Activated CD4-positive, alpha-beta T cell treated with anti-CD3 and anti-CD28 coated beads for 4 hours (primary cell): ENCODE measurements at places on chromosomes 2 and 18.

DNA sequence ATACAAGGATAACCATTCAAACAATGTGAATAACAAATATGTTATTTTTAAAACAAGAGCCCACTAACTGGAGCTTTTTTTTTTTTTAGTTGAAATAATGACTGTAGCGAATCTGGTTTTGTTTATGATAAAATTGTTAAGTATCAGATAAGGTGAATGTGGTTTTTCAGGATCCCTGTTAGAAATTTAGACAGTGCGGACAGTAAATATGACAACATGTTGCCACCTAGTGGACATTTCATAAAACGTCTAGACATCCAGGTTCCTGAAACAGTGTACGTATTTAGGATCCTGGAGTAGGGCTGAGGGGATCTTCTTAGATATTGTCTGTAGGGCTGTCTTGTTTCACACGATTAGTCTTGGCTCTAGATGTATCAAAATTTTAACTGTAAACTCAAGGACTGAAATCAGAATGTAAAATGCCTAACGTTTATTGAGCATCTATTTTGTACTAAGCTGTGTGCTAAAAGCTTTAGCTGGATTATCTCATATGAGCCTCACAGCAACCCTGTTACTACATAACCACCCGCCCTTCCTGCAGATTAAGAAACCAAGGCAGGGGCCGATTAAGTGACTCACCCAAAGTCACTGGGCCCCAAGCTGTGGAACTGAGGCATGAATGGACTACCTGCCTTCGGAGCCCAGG, 23.9 kb upstream of the CCDC68 start:
- DNase-seq, result no peak

DNA sequence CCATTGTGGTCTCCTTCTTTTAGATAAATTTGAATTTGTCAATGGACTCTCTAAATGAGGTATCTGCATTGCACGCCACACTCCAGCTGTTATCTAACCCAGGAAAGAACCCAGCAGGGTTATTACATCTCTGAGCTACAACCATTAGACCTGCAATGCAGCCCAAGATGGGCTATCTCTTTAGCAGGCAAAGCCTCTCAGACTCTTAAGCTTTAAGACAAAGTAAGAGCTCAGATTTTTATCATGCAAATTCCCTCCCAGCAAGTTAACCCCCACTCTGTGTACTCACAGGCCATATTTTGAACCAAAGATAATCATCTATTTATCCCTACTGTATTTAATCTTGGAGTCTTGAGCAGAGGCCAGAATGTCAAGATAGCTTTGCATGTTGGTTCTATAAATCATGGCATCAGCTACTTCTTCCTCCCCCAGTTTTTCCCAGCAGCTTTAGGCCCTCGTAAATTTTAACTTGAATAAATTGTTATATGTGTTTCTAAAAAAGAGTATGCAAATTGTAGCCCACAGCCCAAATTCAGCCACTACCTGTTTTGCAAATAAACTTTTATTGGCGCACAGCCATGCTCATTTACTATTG, 273.7 kb upstream of the PKDCC start:
- no peak for DNase-seq

DNA sequence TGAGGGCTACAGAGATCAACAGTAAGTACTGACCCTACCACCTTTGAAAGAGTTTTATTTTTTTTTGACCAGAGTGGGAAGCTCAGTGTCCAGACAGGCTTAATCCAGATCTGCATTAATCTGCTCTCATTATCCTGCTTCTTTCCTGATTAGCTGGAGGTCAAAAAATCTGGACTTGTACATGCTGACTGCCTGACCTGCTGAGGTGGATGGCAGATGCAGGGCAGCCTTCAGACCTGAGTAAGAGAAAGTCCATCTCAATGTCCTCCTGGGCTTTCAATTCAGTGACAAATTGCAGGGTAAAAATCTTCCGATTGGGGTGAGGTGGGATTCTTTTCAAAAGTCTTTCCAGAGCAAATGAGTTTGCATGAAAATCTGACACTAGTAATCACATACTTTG, 998.8 kb upstream of the PIK3C3 start:
- DNase-seq, result no peak

DNA sequence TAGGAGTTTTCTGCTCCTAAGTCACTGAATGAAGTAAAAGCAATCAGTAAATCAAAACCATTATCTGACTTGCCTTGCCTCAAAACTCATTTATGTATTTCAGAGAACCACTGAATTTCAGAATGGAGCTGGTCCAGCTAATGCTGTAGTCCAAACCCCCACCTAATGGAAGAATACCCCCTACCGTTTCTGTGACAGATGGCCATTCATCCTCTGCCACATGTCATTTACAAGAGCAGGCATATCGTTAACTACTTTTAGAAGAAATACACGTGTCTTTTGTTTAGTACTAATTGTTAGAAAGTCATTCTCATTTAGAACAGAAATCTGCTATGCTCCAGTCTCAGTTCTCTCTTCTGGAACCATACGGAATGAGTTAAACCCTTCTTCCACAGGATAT, 12.8 kb upstream of the GALNT5 start:
- no peak for DNase-seq

DNA sequence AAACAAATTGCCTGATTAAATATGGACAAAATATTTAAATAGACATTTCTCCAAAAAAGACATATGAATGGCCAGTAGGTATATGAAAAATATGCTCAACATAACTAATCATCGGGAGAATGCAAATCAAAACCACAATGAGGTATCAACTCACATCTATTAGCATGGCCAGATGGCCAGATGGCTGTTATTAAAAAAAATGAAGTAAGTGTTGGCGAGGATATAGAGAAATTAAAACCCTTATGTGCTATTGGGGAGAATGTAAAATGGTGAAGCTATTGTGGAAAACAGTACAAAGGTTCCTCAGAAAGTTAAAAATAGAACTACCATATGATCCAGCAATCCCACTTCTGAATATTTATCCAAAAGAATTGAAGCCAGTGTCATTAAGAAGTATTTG, 272.3 kb upstream of the ZNF804A start:
- no peak for DNase-seq

GRCh38 chr2:8257502-8257901, 424.4 kb upstream of the ID2 start:
- no peak for DNase-seq

- no peak for DNase-seq
These were observed 14.0 kb downstream of the ANXA4 start for GRCh38 chr2:69755862-69756467.

- no peak for DNase-seq
These were observed 86.8 kb downstream of the FMNL2 start for GRCh38 chr2:152421521-152422370.
